ENCODE measurements at places on chromosomes 2 and 18.
A peak's percentile ranks its signal among the peaks of the same experiment; 100 is the strongest.

DNA sequence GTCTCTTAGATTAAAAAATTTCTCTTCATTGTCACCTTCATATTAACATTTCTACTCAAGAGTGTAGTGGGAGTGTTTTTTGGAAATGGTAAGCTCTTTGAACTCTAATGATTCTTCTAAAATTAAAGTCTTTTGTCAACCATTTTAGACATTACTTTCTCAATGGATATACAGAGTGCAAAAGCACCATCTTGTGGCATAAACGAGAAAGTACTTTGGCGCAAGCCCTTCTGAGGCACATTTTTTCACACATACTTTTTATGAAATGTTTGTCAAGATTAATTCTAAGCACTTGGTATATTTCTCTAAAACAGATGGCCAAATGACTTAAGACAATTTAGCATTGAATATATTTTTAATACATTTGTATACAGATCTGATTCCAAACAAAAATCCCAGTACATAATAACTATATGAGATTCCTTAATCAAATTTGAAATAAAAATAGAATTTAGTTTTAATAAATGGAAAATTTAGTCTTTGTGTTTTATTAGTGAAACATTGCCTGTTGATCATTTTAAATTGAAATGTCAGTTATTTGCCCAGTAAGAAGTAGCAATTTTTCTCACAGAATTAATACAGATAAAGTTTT lies 63.3 kb upstream of the GALNT5 start:
- no peak for DNase-seq

- DNase-seq, result no peak
Observed at GRCh38 chr2:167675906-167676305, 571.5 kb downstream of the STK39 start.

DNA sequence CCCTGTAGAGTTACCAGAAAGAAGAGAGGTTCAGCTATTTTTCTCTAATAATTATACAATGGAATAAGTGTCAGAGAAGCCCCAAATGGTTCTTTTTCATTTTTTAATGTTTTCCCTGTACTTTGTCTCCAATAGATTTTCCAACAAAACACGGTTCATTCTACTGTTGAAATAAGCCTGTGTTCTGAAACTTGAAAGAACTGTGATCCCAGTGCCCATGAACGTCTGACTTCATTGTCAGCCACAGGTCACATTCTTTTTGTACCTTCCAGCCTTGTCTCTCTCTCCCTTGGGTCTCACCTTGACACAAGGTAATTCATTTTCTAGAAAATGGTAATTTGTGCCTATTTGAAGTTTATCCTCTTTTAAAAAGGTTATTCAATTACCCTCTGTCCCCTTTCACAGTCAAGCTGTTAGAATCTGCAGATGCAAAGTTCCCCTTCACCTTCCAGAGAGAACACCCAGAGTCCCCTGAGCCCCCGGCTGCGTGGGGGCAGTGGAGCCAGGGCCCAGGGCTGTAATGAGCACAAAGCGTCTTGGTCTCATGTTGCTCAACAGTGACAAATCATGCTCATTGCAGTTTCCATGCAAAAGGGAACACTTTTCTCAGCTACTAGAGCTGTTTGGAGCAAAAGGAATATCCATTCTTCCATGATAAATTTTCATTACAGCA lies 115.2 kb downstream of the SPHKAP start:
- DNase-seq, result no peak

- DNase-seq, result peak; percentile 80
Observed at GRCh38 chr2:219541611-219542180, 1.9 kb downstream of the CHPF start.

All from activated effector memory CD4-positive, alpha-beta T cell treated with Interleukin-2 at 50 U/mL for 16 hours (primary cell).